ENCODE measurements at places on chromosomes 3 and 15. TPM values are rescaled to one million over a fixed set of nuclear protein-coding genes. Genes with fewer than 3 reads are reported as not detected.

Gene SHC4
- total RNA-seq, result 0.10 TPM

Gene TTLL13
- 0.39 TPM for total RNA-seq

Gene STAB1
- total RNA-seq, result 0.39 TPM

Gene GOLGA8Q
- total RNA-seq, result 1.1 TPM

Gene SERINC4
- total RNA-seq, result not detected

Gene GOLGA8M
- 0.87 TPM for total RNA-seq

Gene NDN
- not detected for total RNA-seq

Gene GP9
- total RNA-seq, result not detected

DNA sequence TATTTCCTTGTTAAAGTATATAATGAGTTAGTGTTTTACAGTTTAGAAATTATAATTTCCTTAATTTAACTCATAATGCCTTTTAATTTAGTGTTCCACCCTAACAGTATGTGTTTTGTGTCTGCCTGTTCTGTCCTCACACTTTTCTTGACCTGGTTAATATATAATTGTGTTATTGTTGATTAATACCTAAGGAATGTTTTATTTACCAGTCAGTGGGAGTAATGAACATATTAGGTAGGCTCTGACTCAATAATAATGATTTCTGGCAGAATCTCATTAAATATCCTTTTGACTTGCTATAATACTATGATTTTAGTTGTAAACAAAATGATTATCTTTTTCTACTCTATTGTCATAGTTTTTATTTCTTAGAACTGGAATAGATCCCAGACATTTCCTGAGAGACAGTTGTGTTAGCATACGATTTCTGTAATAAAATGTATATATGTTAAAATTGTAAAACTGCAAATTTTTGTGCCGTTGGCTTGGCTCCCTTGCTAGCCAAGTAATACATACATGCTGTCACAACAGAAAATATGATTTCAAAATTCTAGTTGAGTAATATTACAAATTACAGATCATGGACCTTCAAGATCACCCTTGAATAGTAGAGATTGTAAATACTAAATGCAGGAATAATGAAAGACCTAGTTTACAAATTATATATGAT lies 51.9 kb downstream of the RASA2 start:
- DNase-seq, result no peak

GRCh38 chr3:117763561-117763960 lies 1054.0 kb downstream of the TUSC7 start:
- DNase-seq, result no peak

- no peak for DNase-seq
These were observed 184.8 kb downstream of the MECOM start for GRCh38 chr3:169478566-169479313.

GRCh38 chr3:152192936-152193672 lies 75.6 kb upstream of the MBNL1 start:
- no peak for DNase-seq

DNA sequence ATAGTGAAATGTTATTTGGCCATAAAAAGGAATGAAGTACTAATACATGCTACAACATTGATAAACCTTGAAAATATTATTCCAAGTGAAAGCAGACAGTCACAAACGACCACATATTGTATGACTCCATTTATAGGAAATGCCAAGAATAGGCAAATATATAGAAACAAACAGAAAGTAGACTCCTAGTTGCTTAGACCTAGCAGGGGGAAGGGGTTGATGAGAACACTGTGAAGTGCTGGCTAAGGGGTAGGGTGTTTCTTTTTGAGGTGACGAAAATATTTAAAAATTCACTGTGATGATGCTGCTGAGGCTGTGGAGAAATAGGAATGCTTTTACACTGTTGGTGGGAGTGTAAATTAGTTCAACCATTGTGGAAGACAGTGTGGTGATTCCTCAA lies 30.5 kb upstream of the XIRP1 start:
- DNase-seq, result no peak

DNA sequence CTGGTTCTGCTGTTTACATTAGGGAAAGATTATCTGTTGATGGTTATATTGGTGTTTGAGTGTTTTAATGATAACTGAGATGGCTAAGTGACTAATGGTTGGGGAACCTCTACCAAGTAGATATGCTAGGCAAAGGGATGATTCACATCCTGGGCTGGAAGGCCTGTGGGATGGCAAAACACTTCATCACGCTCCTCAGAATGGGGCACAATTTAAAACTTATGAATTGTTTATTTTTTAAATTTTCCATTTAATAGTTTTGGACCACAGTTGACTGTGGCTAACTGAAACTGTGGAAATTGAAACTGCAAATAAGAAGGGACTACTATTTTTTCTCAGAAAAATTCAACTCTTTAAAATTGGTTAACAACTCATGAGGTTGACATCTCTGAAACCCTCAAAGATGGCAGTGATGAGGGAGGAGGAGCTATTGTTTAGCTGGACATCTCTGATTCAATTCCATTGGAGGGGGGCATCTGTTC lies 100.5 kb upstream of the ZBED2 start:
- DNase-seq, result no peak

DNA sequence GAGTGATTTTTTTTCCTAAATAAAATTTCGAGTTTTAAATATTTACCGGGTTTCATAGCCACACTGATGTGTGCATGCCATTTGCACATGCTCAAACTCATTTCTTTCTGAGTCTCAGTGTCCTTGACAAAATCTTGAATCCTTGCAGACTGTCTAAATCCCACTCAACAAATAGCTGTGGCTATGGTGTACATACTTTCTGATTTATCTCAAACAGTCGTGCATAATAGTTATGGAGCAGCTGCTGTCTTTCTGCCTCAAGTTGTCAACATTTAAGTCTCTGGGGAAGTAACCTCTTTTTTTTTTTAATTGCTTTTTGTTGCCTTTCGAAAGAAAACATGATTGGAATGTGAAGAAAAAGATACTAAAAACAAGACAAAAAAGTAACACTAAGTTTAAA lies 52.8 kb upstream of the UTS2B start:
- DNase-seq, result no peak

DNA sequence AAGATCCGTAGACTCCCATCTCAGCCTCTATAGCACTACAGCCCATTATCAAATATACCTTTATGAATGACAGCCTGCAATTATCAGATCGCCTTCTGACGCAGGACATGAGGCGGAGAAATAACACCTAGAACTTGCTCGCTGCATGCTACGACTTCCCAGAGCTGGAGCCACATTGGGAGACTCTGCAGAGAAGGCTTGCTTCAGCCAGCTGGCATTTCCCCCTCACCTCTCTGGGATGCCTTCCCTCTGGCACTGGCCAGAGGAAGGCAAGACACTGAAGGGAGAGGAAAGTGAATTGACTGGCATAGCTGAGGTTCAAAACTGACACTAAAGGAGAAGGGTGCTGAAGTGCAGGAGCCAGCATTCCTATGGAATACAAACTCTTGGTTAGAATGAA lies 131.7 kb downstream of the GABRB3 start:
- no peak for DNase-seq

- no peak for DNase-seq
These were observed 49.2 kb downstream of the SLC15A2 start for GRCh38 chr3:121943431-121943830.

- DNase-seq, result no peak
These were observed 165.8 kb upstream of the SLC2A2 start for GRCh38 chr3:171192176-171192854.

DNA sequence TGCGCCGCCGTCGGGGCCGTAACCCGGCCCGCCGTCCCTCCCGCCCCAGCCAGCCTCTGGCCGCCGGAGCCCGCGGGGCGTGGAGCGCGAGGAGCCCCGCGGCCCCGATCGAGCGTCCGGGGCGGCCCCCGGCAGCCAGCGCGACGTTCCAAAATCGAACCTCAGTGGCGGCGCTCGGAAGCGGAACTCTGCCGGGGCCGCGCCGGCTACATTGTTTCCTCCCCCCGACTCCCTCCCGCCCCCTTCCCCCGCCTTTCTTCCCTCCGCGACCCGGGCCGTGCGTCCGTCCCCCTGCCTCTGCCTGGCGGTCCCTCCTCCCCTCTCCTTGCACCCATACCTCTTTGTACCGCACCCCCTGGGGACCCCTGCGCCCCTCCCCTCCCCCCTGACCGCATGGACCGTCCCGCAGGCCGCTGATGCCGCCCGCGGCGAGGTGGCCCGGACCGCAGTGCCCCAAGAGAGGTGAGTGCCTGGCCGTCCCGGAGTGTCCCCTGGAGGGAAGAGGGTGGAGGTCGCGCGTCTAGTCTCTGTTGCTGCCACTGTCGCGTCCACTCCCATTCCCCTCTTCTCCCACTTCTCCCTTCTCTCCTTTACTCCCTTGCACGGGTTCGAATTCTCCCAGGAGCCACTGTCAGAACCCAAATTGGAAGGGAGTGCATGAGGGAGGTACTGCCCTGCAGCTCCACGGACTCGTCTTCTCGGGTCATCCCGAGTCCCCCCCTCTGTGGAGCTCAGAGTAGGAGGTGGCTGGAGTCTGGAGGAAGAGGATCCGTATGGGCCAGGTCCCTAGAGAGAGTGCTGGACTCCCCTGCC lies 585 bp downstream of the CSK start:
- DNase-seq, result no peak

DNA sequence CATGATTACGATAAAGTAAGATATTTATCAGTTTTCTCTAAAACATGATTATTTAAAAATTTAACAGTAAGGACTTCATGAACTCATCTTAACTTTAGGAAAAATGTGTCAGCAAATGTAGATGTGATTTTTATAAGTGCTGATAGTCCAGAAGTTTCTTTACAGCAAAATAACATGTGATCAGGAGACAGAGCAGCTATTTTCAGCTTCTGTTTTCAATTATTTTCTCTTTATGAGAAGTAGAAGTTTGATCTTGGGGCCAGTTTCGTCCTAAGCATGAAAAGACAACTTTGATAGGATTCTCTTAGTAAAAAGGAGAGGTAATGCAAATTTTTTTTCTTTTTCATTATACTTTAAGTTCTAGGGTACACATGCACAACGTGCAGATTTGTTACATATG lies 96.5 kb upstream of the TSPAN3 start:
- no peak for DNase-seq

- no peak for DNase-seq
These were observed 1.3 kb downstream of the RAP2B start for GRCh38 chr3:153163393-153163724.

- DNase-seq, result no peak
These were observed 64.2 kb upstream of the SLCO2A1 start for GRCh38 chr3:134093956-134094355.

DNA sequence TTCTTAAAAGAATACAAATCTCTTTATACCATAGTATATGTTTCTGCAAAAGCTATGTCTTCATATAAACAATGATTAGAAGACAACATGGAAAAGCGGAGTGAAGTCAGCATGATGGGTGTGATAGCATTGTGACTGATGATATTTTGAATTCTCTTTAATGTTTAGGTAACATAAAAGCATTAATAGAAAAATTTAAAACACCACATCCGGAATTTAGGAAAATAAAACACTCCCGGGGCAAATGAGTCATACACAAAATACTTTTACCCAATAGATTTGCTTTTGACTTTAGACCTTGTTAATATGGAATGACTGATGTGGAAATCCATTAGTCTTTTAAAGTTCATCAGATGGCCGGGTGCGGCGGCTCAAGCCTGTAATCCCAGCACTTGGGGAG lies 134.7 kb downstream of the P3H2 start:
- no peak for DNase-seq

Data from Panc1 (cell line).